Heart left ventricle (tissue), 16 donors: ENCODE measurements at places on chromosomes 2 and 18. TPM values are rescaled to one million over a fixed set of nuclear protein-coding genes. Genes with fewer than 3 reads are reported as not detected.

Gene SERPINB12
- total RNA-seq = not detected

Gene GTF2A1L
- total RNA-seq = not detected

Gene NYAP2
- not detected for total RNA-seq

Gene ACMSD
- total RNA-seq = not detected

Gene GPR155
- 21.3 TPM for total RNA-seq

Gene CEBPZ
- total RNA-seq = 20.7 TPM

Gene ALLC
- not detected for total RNA-seq

Gene ASXL3
- 3.9 TPM for total RNA-seq

Gene ACKR3
- total RNA-seq = 29.8 TPM

Gene CEBPZOS
- total RNA-seq = 62.7 TPM

Gene TANK
- 34.9 TPM for total RNA-seq

Gene RMC1
- 17.5 TPM for total RNA-seq

Gene CHRND
- not detected for total RNA-seq

Gene RSAD2
- total RNA-seq = 5.4 TPM

Gene GAREM1
- 28.8 TPM for total RNA-seq

Gene FBXO48
- total RNA-seq = 0.82 TPM

Gene FTCDNL1
- total RNA-seq = 1.2 TPM

Gene G6PC2
- 0.12 TPM for total RNA-seq

Gene PLB1
- 2.9 TPM for total RNA-seq

Gene ANKRD53
- total RNA-seq = 0.28 TPM

Gene LCLAT1
- total RNA-seq = 46.9 TPM

Gene UCN
- total RNA-seq = 2.5 TPM

Gene CAVIN2
- total RNA-seq = 121 TPM

Gene LTBP1
- total RNA-seq = 80.3 TPM

Gene IHH
- total RNA-seq = not detected

Gene ITGB6
- total RNA-seq = 0.56 TPM

Gene KCNF1
- 0.20 TPM for total RNA-seq

Gene ALPI
- not detected for total RNA-seq

Gene FOXD4L1
- not detected for total RNA-seq

Gene PLGLB1
- 3.1 TPM for total RNA-seq

Gene WNT10A
- total RNA-seq = not detected

Gene RAD51AP2
- total RNA-seq = 0.13 TPM

Gene IL1RN
- 4.0 TPM for total RNA-seq

Gene PTPRN
- not detected for total RNA-seq

Gene RBKS
- 3.8 TPM for total RNA-seq

Gene SLC9A4
- not detected for total RNA-seq

Gene FAM124B
- total RNA-seq = 1.4 TPM

Gene GPR17
- total RNA-seq = 0.13 TPM

Gene MAL
- total RNA-seq = 11.7 TPM
